ENCODE measurements at places on chromosomes 5 and 9.

DNA sequence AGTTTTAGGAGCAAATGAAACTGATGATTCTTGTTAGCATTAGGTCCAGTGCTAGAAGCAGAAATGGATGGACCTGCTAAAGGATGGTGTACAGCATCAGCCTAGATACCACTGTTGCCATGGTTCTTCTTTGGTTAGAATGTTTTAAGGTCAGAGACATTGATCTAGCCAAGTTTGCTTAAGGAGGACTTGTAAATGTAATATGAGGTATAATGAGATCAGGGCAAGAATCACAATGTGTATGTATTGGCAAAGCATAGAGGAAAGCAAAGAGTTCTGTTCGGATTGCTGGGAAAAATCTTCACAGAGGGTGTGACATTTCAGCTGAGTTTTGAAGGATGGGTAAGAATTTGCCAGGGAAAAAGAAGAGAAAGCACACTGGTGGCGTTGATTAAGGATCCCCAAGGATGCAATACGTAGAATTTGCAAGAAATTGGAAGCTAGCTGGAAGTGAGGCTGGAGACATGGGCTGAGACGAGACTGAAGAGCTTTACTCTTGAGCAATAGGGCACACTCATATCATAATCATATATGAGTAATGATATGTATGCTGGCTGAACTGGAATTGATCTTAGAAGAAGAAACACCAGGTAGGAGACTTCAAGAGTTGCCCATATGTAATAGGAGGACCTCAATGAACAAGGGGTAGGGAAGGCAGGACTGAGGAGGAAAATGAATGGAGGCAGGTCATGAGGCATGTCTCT is 102.0 kb downstream of the ZNF462 start:
- no peak for DNase-seq

GRCh38 chr5:26681861-26682260 is 356.5 kb downstream of the CDH9 start:
- no peak for DNase-seq

- no peak for DNase-seq
Measured at GRCh38 chr9:108053555-108054061, 564.0 kb upstream of the KLF4 start.

DNA sequence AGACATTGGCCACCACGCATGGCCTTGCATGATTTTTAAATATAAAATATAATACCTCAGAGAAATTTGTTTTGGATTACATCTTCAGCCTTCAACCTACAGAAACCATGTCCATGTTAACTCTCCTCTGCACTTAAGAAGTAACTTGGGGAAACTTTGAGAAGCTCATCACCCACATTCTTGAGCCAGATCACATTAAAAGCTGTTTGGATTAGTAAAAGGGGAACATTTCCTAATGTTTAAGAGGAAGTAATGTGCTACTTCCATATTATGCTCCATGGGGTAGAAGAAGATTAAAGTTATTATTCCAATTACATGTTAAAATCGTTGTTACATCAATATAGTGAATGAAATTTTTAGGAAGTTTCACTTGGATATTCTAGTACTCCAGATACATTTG is 10.4 kb upstream of the CEP120 start:
- DNase-seq = no peak

- DNase-seq = no peak
Measured at GRCh38 chr5:24347158-24347557, 297.6 kb downstream of the CDH10 start.

- DNase-seq = no peak
Measured at GRCh38 chr9:86142973-86143372, 43.6 kb upstream of the GOLM1 start.

- no peak for DNase-seq
Measured at GRCh38 chr5:146540414-146540813, 24.4 kb upstream of the GPR151 start.

GRCh38 chr5:15241216-15241821 is 258.7 kb upstream of the FBXL7 start:
- DNase-seq = no peak

DNA sequence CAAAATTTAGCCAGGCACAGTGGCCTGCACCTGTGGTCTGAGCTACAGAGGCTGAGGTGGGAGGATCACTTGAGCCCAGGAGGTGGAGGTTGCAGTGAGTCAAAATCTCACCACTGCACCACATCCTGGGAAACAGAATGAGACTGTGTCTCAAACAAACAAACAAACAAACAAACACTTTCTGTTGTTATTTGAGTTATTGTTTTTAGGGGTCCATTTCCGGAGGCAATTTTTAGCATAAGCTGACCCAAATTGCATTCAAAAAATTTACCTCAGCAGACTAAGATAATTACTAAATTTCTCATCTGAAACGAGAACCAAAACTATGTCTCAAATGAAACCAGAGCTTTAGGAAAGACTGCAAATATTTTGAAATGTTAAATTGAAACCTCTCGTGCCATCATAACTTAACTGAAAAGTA is 1485.1 kb downstream of the EFNA5 start:
- no peak for DNase-seq

- no peak for DNase-seq
Measured at GRCh38 chr5:110705349-110705748, 21.1 kb downstream of the TMEM232 start.

GRCh38 chr5:72452515-72453245 is 54.5 kb downstream of the ZNF366 start:
- DNase-seq = no peak

DNA sequence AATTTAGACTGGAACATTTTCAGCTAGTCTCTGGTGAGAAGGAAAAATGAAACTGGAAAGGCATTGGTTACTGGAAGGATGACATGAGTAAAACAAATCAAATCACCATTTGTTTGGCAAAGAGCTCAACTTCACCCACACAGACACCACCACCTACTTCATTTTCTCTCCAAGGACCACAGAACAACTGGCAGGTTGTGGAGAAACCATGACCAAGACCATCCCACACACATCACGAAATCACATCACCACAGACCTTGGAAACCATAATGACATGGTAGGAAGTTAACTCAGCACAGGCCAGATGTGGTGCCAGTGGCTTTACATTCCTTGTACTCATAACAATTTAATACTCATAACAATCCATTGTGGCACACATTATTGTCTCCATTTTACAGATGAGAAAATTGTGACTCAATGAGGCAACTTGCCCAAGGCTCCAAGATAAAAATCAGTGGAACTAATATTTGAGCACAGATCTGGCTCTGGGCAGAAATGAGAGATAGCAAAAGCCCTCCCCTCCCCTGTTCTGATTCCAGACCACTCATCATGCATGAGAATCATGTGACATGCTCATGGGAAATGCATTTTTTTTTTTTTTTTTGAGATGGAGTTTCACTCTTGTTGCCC is 7.5 kb downstream of the OR1K1 start:
- DNase-seq = peak; percentile 34

DNA sequence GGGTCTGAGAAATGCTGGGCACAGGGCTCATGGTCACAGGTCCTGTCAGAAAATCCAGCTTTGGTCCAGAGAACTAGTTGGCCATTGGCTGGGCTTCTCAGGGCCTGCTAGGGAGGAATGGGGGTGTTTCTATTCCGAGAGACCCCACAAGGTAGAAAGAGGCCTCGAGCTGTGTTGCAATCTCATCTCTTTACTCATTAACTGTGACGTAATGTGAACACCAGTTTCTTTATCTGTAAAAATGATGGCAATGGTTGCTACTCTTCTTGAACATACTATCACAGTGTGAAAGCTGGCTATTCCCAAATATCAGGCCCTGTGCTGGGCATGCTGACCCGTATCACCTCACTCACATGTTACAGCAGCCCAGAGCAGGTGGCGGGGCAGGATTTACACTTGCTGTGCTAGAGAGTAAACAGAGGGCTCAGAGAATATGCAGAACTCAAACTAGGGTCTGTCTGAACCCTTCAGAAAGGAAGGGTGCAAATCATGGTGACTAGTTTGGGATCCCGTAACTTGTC is 35.7 kb upstream of the SLC25A51 start:
- no peak for DNase-seq

- DNase-seq = no peak
Measured at GRCh38 chr5:53481159-53481886, 894 bp downstream of the FST start.

DNA sequence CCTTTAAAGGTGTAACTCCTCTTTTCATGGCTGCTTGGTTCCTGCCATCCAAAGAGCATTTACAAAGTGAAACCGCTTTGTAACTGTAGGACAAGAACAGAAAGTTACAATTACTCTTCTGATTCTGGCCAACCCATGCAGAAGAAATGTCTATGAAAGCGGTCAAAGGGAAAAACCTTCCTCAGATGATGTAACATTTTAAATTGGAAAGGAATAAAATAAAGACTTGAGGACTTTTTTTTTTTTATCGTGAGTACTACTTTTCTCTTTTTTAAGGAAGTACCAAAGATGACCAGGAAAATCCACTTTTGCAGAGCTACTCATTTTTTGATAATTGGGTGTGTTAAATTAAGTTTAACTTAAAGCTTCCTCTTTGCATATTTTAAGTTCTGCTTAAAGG is 13.0 kb upstream of the C9orf72 start:
- DNase-seq = no peak

DNA sequence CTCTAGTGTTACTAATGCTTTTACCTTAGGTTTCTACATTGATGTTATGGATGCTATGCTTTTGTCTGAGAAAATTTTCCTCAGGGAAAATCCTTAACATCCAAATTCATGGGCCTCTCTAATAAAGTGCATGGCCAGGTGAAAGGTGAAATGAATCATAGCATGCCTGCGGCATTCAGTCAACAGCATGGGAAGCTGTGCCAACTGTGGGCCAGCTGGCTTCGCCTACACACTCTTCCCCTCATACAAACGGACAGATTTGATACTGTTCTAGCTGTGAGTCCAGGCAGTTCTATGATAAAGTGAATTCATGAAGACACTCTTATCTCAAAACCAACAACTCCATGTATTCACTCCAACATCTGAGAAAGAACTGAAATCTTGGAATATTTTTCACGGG is 374.1 kb downstream of the PLK2 start:
- no peak for DNase-seq

GRCh38 chr5:9362600-9362999 is 183.3 kb downstream of the SEMA5A start:
- DNase-seq = no peak

GRCh38 chr9:116860509-116861120 is 173.5 kb downstream of the TRIM32 start:
- DNase-seq = no peak

- DNase-seq = no peak
Measured at GRCh38 chr9:33742519-33742918, 52.8 kb upstream of the PRSS3 start.

GRCh38 chr9:130912932-130913598 is 16.5 kb upstream of the QRFP start:
- no peak for DNase-seq

- DNase-seq = no peak
Measured at GRCh38 chr5:142652563-142652962, 33.3 kb downstream of the FGF1 start.

GRCh38 chr5:57834829-57835608 is 352.4 kb upstream of the ACTBL2 start:
- no peak for DNase-seq

GRCh38 chr9:19199012-19199411 is 31.5 kb upstream of the DENND4C start:
- DNase-seq = no peak

DNA sequence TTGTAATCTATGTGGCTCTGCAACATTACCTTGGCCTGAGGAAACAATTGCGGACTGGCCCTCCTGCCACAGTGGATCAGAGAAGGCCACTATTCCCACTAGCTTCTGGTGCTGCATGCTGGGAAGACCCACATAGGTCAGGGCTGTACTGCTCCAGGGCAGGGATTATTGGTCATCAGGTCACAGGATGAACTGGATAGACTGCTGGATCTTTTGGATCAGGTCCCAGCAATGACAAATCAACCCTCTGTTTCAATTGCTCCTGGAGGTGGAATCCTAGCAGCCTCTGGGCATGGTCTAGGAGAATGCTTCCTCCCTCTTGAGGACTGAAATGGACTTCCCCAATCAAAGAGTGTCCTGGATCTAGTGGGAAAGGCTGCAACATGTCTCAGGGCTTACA is 66.7 kb upstream of the PHF24 start:
- DNase-seq = no peak

- no peak for DNase-seq
Measured at GRCh38 chr5:158965334-158965733, 134.4 kb downstream of the EBF1 start.

DNA sequence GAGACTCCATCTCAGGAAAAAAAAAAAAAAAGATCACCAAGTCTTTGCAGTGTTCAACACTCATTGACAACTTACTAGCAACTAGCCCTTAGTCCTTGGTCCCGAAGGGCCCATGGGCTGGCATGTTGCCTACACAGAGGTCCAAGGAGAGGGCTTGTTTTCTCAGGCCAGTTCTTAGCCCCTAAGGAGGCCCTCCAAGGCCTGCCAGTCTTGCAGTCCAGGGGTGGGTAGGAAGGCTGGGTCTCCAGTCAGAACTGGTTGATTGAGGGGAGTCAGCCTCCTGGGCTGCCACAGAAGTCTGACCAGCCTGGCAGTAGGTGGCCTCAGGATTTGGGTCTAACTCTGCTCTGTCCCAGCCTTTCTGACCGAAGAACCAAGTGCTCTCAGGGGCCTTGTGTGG is 32.7 kb downstream of the IER5L start:
- no peak for DNase-seq

DNA sequence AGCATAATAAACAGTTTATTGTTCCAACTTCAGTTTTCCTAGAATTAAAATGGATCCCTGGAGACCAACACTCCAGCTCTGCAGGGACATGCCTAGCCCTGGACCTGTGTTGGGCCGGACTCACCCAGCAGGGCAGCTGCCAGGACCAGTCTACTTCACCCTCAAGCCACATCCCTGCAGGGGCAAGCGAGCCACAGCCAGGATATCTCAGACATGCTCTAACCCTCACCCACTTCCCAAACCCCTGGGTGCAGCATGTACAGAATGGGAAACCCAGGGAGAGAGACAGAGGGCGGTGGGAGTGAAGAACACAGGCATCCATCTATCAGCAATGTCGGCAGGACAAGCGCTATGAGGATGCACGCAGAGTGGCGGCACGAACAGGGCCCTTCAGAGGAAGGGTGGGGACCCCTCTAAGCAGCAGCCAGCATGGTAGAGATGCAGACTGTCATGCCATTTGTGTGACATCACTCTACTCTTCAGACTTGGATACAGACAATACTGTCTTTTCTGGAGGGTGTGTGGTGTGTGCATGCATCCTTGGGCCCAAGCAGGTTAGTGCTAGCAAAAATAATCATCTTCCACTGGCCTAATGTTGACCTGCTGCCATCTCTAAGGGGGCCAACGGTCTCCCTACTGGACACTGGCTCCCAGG is 83.1 kb downstream of the SEMA4D start:
- DNase-seq = no peak

DNA sequence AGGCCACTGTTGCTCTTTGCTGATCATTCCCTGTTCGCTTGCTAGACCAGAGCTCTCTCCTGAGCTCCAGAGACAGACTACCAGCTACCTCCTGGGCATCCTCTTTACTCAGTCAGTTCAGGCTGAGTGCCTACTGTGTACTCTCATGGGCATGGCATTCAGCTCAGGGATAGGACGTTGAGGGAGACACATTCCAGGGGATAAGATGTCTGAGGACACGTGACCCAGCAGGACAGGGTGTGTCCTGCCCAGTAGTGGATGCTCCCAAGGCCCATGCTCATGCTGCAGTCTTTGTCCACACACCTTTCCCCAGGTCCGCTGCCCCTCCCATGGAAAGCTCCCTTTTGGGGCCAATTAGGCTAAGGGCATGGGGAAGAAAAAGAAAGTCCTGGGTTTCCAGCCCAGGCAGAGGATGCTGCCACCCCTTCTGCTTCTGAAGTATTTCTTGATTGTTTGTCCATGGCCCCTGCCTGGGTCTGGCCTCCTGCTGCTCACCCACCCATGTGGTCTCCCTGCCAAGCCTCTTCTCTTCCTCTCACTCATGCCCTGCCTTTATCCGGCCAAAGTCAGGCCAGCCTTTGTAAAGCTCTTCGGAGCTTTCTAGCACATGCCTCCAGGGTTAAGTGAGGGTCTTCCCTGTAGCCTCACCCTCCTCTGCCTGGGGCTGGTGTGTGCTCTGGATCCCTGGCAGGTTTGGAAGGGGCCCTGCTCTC is 60.5 kb upstream of the PITX1 start:
- no peak for DNase-seq
